Activated CD8-positive, alpha-beta memory T cell treated with anti-CD3 and anti-CD28 coated beads for 1 hour (primary cell): ENCODE measurements at places on chromosomes 5 and 9.

- no peak for DNase-seq
These were observed at the start of gene DIRAS2 for GRCh38 chr9:90642570-90643539. TSS of gene DIRAS2 (minus strand) at chr9:90642824. CDS start at chr9:90613827, 28,997 bp downstream.

DNA sequence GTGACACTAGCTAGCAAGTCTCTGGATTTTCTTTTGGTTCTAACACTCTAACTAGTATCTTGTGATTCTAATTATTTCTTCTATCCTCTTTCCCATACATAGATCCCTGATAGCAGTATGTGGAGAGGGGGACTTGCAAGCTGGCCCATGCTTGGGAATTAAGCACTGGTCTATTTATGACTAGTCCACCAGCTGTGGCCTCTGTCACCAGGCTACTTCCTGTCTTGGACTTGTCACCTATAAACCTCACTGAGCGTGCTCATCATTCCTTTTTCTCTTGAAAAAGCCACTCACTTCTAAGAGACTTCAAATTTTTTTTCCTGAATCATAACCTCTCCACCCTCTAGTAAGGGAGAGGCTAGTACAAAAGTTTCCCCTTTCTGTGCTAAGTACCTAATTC, 32.3 kb upstream of the MAMDC2 start:
- no peak for DNase-seq

GRCh38 chr5:96447949-96448348, 14.9 kb upstream of the PCSK1 start:
- DNase-seq = no peak

DNA sequence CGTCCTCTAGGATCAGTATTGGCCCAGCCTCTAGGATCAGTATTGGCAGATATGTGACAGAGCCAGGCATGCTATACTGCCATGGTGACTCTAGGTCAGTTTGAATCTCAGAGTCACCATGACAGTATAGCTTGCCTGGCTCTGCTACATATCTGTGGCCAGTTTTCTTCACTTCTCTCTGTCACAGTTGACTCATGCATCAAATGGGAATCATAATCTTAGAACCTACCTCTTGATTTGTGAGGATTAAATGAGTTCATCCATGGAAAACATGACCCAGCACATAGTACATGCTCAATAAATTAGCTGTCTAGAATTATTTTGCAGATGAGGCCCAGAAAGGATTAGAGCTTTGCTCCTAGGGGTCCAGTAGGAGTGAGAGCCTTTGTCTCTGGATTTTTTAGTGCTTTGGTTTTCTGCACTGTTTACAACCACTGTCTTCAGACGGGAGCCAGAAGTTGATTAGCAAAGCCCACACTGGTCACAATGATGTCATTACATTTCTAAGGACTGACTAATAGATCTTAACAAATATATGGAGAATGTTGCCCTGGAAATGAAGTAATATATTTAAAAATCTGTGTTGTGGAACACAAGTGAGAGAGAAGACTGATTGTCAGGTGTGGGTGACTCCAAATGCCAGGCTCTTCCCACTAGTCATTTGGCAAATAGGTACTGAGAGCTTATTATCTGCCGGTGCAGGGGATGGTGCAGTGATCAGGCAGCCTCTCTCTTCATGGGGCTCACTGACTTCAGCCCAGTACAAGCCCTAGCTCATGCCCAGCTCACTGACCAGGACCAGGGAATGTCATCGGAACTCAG, 76.0 kb downstream of the COL15A1 start:
- no peak for DNase-seq

- DNase-seq = no peak
These were observed 214.7 kb upstream of the TLX3 start for GRCh38 chr5:171094356-171094755.

- peak; percentile 27 for DNase-seq
These were observed 100.6 kb upstream of the SELENOP start for GRCh38 chr5:42912184-42912798.
